ENCODE measurements at places on chromosomes 11 and 22.
A peak's percentile ranks its signal among the peaks of the same experiment; 100 is the strongest.

DNA sequence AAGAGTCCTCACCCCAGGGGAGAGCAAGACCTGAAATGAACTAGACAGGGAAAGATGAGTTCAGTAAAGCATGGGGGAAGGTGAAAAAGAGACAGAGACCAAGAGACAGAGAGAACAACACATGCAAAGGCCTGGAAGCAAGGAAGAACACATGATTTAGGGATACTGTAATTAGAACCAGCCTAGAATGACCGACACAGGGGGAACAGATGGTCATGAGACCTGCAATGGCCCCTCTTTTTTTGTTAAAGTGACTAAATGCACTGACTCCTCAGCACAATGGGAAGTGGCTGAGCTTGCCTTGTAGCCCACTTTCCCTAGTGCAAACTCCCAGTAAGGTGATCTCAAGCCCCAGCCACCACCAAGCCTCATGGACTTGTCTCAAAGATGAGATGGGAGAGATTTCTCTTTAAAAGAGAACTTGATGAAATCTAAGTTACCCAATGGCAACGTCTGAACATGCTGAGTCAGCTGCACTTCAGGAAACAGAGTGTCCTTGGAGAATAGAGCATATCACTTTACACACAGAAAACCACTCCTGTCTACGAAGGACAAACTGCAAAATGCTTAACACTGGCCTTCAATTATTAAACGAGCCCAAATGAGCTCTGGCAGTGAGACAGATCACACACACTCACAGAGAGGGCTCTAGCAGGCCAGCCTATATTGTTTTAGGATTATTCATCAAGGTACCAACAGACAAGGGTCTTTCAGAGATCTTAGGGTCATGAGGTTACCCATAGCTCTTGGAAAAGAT lies 91.0 kb downstream of the SERGEF start:
- DNase-seq: no peak

GRCh38 chr11:93089474-93090102 lies 108.2 kb downstream of the SLC36A4 start:
- peak; percentile 13 for DNase-seq

- DNase-seq: no peak
Observed at GRCh38 chr11:132972565-132972964, 559.7 kb downstream of the OPCML start.

DNA sequence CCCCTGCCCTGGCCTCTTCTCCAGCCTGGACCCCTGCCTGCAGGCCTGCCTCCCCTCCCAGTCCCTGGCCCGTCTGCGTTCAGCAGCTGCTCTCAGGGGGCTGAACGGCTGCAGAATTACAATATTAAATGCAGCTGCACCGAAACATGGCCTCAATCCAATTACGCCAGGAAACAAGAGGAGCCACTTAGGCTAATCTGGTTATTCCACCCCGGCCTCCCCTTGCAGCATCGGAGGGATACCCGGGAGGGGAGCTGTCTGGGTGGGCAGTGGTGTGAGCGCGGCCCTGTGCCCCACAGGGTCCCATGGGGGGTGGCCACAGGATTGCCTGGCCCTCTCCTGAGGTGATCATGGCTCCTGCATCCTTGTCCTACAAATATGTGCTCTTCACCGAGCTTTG lies 42.6 kb downstream of the FLRT1 start:
- no peak for DNase-seq

DNA sequence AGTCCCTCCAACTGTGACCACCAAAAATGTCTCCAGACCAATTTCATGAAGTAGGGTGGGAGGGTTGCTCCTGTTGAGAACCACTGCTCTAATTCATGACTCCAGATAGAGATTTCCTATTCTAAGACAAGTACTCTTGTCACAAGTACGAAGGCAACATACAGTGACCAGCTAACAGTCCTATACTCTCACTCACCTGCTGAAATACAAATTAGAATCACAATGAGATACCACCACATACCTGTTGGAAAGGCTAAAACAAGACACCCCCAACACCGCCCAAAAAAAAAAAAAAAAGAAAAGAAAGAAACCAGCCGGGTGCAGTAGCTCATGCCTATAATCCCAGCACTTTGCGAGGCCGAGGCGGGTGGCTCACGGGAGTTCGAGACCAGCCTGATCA lies 310.5 kb downstream of the SWAP70 start:
- no peak for DNase-seq

DNA sequence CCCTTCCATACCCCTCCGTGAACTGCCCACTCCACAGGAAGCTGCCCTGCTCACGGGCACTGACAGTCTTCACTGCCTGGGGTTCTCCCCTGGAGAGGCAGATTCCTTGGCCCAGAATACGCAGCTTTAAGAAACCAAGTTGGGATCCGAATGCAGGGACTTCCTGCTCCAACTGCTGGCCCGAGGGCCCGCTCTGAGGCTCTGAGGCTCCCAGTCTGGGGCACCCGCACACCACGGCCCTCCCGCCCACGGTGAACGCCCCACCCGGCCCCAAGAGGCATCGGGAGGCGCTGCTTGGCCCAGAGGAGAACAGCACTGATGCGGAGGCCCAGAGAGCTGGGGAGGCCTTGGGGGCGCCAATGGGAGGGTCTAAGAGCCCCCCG lies 42.3 kb downstream of the IGF2 start:
- DNase-seq: no peak

GRCh38 chr11:115194802-115195110 lies 309.5 kb downstream of the CADM1 start:
- no peak for DNase-seq

- no peak for DNase-seq
Observed at GRCh38 chr11:134224710-134225664, 516 bp downstream of the VPS26B start.
